NCI-H460 (cell line): ENCODE measurements at places on chromosomes 4 and X.
A peak's percentile ranks its signal among the peaks of the same experiment; 100 is the strongest.

- peak; percentile 51 for DNase-seq
Observed at GRCh38 chr4:103996637-103997036, 276.9 kb upstream of the TACR3 start.

DNA sequence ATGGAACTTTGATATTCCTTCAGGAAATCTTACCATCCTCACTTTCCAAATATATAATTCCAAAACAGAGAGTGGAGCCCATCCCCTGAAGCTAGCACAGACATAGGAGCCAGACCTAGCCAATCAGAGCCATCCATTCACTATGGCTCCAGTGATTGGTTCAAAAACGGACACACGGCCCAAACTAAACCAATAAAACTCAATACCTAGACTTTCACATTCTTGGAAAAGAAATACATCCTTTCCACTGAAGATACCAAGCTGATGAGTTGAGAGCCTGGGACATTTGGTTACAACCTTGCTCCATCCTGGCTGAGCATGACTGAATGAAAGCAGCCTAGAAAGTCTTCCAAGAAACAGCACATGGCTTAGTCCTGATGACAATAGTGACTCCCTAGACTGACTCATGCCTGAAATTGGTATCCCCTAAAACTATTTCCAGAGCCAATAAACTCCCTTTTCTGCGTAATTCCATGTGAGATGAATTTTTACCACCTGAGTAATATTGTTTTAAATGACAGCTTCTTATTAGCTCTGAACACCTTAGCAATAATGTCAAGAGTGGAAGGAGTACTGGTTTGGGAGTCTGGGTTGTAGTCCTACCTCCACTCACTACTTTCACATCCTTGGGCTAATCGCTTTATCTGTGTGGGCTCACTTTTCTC lies 189.6 kb upstream of the LNX1 start:
- DNase-seq, result no peak

DNA sequence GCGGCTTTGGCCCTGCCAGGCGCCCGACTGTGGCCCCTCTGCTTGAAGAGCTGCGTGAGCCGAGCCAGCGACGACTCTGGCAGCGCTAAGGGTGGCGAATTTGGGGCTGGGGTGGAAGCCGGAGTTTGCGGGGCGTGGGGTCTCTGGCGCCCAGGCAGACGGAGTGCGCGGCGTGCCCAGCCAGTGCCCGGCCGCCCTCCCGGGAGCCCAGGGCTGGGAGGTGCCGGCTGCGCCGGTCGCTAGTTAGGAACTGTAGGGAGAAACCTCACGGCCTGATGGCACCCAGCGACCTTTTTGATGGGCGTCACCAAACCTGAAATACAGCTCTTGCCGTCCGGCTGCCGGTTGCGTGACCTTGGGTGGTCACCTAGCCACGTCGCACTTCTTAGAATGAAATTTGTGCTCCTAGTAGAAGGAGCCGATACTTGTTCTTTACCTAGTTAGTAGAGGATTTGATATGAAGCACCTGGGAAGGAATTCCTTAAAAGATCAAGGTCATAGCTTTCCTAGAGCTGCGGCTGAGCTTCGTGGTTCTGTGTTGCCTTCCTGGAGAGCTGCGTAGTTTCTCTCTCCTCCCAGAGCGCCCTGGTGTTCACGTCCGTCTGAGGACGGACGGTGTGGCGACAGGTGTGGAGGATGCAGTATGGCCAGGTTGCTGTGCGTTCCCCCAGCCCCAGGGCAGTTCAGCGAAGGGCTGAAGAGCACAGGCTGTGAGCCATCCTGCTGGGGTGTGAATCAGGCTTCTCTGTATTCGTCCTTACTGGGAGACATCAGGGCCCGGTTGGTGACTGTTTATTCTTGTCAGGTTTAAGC lies 680 bp downstream of the MAEA start:
- no peak for DNase-seq

- no peak for DNase-seq
Observed at GRCh38 chr4:100295792-100296191, 105.5 kb upstream of the DDIT4L start.

DNA sequence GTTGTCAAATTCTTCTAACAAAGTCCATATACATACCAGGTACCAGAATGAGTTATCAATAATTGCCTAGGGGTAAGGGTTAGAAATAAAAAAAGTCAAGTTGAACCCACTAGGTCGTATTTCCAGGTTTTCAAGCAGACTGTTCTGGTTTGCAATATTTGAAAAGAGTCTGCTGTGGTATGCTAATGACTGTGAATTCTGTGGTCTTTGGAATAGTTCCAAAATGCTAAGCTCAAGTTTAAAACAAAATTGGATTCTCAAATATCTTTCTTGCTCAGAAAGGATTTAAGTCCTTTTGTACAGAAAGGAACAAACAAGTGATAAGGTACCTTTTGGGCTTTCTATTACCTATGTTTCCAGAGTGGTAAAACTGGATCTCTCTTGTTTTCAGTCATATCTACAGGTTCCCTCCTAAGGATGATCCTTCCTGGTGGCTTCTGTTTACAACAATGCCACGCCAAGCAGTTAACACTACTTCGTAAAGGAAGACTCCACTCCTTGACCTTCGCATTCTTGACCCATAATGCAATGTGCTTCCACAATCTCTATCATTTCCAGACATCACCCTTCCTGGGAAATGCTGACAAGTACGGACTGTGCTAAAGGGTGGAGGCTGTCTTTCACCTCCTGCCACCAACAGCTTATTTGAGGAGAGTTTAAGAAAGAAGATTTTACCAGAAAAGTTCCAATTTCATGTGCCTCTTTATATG lies 531.7 kb upstream of the FTHL17 start:
- DNase-seq, result no peak

DNA sequence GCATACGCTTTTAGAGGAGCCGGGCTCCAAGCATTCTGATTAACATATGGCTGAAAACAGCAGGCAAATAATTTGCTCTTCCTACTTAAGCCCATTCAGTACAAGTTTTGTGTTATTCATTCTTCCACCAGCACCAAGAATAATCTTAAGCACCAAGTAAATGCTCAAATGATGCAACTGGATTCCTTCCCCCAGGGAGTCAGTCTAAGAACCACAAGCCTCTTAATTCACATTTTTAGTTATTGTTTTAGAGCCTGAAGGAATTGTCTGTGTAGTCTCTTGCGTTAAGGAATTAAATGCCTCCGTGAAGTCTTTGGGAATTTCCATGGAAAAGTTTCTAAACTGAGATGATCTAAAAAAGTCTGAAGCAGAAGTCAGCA lies 61.5 kb upstream of the MAGEB2 start:
- DNase-seq, result no peak

- no peak for DNase-seq
Observed at GRCh38 chr4:6217716-6218381, 17.5 kb upstream of the JAKMIP1 start.
